AG08396 (cell line): ENCODE measurements at places on chromosomes 11 and 22.

GRCh38 chr11:117511931-117512539 is 184.4 kb downstream of the CEP164 start:
- DNase-seq = no peak

GRCh38 chr11:109957601-109958000 is 135.6 kb upstream of the ZC3H12C start:
- DNase-seq = no peak

GRCh38 chr11:79086056-79086455 is 354.8 kb downstream of the TENM4 start:
- DNase-seq = no peak

GRCh38 chr22:19393704-19394103 is 37.8 kb downstream of the HIRA start:
- no peak for DNase-seq

- no peak for DNase-seq
Observed at GRCh38 chr11:68928136-68928880, 24.6 kb downstream of the IGHMBP2 start.

DNA sequence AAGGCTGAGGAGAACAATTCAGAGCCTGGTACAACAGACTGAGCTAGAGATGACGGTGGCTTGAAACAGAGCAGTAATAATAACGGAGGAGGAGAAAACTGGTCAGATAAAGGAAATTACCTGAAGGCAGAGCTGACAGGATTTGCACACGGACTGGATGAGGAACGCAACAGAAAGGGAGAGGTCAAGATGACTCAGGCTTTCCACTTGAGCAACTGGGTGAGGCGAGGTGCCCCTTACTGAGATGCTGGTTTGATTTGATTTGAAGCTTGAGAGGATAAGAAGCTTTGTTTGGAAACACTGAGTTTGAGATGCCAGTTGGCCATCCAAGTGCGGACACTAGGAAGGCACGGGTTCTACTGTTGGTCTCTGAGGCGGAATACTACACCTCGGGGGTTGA is 35.4 kb upstream of the NRIP3 start:
- DNase-seq = no peak

DNA sequence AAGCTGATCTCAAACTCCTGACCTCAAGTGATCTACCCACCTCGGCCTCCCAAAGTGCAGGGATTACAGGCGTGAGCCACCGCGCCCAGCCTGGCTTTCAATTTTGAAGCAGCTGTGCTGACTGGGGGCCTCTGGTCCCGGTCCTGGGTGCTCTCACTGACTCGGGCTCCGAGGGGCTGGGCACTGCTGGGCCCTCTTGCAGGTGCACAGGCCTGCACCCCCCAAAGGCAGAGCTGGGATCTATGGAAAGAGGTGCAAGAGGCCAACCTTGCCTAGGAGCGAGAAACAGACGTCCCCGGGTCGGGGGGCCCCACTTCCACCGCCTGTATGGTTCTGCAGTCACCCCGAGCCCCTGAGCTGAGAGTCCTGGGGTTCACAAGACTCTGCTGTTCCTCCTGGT is 33.2 kb downstream of the KIAA0930 start:
- DNase-seq = no peak

DNA sequence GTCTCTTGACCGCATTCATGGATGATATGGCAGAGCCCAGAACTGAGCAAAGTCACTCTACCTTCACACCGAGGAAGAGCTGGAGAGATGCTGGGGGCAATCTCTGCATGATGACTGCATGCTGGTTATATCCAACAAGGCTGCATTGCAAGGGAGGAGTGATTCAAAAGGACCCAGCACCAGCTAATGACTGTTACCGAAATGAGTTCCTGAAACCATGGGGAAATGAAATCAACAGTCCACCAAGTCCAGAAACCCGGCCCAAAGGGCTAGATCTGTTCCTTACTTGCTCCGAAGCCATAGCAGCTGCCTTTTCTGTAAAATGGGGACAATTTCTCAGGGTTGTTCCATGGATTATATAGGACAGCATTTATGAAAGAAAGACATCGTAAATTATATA is 1.2 kb upstream of the SMIM35 start:
- DNase-seq = no peak

DNA sequence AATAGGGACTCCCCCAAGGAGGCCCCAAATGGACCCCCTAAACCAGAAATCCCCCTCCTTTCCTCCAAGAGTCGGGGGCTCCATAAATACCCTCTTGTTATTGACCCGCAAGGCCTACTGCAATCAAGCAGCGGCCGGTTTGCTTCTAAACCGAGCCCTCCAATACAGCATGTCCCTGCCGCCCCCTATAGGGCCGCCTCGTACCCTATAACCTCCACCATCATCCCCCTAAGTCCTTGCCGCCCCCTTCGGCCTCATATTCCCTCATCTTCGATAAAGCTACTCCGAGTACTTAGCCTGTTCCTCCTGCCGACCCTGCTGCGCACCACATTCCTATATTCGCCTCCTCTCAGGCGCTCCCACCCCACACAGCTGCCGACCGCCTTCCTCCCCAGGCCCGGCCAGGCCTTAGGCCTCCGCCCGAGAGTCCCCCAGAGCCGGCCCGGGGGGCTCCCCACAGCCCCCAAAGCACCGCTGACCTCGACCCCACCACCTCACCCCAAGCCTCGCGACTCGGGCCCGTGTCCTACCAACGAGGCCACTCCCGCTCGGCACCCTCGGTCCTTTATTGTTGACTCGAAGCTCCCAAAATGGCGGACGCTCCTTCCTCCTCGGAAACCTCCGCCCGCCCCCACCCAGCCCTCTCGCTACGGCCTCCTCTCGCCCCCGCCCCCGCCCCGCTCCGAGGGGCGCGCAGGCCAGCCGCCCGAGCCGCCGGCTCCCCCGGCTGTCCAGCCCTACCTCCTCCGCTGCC is 430 bp downstream of the DDX6 start:
- DNase-seq = no peak

DNA sequence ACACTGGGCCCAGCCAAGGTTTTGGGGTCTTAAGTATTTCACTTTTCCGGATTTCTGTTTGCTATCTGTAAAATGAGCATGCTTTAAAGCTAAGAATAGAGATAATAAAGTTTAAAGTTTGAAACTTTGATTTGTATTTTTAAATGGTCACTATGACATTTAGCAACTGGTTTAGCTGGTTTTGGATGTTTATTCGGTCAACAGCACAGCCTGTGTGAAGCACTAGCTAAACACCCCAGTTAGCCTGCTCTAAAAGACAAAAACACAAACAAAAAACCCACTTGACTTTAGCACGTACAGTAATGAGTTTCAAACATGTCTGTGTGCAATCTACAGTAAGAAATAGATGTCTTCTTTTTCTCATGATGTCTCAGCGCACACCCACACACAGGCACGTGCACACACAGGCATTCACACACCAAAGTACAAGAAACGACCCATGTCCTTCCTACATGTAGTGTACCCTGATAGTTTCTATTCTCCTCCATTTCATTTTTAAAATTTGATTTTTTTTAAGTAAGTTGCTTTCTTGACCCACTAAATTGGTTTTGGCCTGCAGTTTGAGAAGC is 29.4 kb downstream of the SLC1A2 start:
- no peak for DNase-seq

- peak; percentile 42 for DNase-seq
Observed at GRCh38 chr22:27726686-27727449, 74.7 kb downstream of the MN1 start.

DNA sequence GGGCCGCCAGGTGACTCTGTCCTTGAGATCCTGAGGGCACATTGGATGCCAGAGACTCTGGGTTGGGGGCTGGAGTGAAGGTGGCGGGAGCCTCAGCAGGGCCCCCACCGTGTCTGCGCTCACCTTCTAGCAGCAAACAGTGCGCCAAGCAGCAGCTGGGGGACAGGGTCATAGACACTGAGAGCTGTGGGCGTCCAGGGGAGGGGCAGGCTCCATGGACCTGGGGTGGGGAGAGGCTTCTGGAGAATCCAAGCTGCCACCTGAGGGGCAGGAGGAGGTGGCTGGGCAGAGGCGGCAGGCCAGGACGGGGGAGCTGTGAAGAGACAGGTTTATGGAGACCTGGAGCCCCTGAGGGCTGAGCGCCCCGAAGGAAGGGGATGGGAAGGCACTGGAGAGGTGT is 8.0 kb downstream of the PHRF1 start:
- DNase-seq = no peak

GRCh38 chr11:28767574-28767973 is 659.4 kb downstream of the METTL15 start:
- DNase-seq = no peak

GRCh38 chr11:24661331-24661730 is 164.5 kb downstream of the LUZP2 start:
- no peak for DNase-seq

DNA sequence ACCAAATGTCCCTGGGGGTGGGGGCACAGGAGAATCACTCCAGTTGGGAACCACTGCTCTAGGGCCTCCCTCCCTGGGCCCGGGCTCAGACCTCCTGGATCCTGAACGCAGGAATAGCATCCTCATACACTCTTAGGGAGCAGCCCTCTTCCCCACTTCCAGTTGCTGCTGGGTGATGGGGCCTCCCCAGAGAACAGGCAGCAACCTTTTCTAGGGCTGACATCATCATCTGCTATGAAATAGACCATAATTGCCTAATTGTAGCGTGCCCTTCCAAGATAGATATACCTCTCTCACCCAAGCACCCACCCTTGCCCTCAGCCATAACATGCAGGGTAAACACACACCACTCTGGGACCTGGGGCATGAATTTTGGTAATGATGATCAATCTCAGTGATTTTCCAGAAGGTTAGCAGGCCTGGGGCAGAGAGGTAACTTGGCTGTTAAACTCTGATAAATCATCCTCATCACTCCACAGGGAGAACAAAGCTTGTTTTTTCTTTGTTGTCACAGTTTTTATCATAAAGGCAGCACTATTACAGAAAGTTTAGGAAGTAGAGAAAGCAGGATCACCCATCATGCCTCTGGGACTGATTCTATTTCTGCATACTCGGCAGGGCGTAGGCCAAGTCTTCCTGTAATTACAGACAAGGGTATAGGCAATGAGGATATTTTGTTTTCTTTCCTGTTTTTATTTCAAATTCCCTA is 88.3 kb upstream of the PRDM11 start:
- DNase-seq = no peak

DNA sequence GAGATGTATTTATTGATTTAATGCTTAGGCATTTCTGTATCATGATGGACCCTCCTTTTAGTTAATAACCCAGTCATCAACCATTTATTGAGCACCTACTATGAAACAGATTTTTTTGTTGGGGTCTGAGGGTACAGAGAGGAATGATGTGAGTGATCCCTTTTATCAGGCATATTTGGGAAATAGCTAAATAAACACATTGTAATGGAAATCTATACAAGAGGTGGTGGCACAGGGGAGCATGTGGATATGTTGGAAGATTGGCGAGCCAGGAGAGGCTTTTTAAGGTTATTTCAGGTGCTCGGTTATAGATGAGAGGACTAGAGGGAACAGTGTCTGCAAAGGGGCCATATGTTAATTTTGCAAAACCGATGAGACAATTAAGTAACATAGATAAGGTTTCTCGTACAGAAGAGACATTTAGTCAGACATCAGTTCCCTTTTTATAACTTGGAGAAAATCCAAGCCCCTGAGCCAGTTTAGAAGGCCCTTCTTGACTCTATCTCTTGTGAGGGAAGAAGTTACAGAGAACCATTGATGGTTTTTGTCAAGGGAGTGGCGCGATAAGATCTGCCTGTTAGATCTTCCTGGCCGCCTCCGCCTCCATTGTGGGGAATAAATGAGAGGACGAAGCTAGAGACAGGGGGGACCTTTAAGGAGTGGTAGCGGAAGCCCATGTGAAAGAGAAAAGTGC is 2.0 kb downstream of the ATXN10 start:
- DNase-seq = no peak

GRCh38 chr11:1820463-1821325 is 14.1 kb upstream of the SYT8 start:
- DNase-seq = peak; percentile 51

DNA sequence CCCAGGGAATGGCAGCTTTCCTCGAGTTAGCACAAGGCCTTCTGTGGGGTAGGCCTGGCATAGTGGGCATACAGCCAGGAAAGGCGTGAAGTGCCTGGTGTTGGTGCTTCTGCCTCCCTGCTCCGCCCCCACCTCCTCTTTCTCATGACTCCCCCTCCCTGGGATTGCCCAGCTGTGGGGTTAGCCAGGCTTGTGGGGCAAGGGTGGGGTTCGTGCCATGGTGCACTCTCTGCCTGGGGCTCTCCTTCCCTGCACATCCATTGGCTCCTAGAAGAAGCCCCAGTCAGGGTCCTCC is 236.8 kb upstream of the NCAM1 start:
- no peak for DNase-seq

- DNase-seq = no peak
Observed at GRCh38 chr11:92829671-92830070, 139.8 kb upstream of the MTNR1B start.

- DNase-seq = no peak
Observed at GRCh38 chr11:25197515-25197914, 700.7 kb downstream of the LUZP2 start.

- no peak for DNase-seq
Observed at GRCh38 chr22:40726514-40726913, 47.2 kb downstream of the MCHR1 start.
